ENCODE measurements at places on chromosomes 5 and 9.

GRCh38 chr5:181223058-181223728 is at the start of gene TRIM41:
TSS of gene TRIM41 (plus strand) at chr5:181223281. CDS start at chr5:181224000, 719 bp downstream.
- peak; percentile 99 for DNase-seq

DNA sequence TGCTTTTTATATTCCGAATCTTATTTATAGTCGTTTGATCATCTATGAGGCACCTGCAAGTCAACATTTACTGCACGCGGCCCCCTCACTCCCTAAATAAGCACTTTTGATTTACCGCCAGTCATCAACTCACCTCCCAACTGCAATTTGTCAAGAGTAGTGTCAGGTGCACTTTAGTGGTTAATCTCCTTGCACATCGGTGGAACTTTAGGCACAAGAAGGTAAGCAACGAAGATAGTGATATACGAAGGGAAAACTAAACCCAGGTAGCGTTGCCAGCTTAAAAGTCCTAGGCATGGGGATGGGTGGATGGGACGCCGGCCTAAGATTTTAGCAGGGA is 513 bp upstream of the RNF180 start:
- no peak for DNase-seq

- no peak for DNase-seq
These were observed 7.4 kb downstream of the CTNNA1 start for GRCh38 chr5:138760448-138761110.

DNA sequence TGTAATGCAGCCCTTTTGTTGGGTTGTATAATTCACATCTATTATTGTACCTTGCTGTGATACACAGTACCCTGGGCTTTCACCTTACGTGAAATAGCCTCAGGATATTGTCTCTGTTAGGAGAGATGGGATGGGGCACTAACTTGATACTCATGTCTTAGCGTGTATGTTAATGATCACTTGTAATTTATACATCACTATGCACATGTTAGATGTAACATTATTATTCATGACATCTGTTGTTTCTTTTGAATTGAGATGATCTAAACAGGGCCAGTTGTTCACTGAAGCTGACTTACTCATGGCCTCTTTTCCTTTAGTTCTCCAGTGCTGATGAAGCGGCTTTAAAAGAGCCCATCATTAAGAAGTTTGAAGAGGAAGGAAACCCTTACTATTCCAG is 65.2 kb downstream of the MCCC2 start:
- DNase-seq = no peak

- no peak for DNase-seq
These were observed 5.7 kb downstream of the PDE6A start for GRCh38 chr5:149938791-149939358.

DNA sequence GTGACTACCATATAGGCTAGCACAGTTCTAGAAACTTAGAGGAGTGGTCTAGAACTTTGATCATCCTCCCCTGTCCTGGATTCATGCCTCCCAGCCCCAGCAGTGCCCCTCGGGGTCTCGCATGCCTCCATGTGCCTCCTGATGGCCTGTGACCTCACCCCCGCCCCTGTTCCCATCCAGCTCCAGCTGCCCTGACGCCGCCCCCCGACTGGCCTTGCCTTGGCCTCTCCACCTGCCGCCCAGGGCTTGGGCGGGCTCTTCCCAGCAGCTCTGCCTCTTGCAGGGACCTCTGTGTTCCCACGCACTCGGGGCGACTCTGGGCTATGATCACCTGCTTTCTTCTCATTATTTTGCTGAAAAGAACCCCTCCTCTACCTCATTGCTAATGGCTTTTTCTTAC is 115.4 kb upstream of the PHYKPL start:
- no peak for DNase-seq

- DNase-seq = no peak
These were observed 304.7 kb downstream of the GABRG2 start for GRCh38 chr5:162372256-162372655.

GRCh38 chr9:89362647-89363310 is 44.5 kb downstream of the SECISBP2 start:
- no peak for DNase-seq

- no peak for DNase-seq
These were observed 48.9 kb downstream of the BOD1 start for GRCh38 chr5:173567548-173567947.

DNA sequence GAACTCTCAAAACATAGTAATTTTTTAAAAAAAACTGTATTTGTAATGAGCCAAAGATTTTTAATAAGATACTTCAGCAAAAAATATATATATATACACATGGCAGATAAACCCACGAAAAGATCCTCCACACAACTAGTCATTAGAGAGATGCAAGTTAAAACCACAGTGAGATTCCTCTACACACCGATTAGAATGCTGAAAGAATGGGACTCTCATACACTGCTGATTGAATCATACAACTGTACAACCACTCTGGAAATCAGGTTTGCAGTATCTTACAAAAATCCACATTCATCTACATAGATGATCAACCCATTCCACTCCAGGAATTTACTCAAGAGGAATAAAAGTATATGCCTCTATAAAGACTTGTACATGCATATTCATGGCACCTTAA is 43.7 kb downstream of the RASEF start:
- no peak for DNase-seq

DNA sequence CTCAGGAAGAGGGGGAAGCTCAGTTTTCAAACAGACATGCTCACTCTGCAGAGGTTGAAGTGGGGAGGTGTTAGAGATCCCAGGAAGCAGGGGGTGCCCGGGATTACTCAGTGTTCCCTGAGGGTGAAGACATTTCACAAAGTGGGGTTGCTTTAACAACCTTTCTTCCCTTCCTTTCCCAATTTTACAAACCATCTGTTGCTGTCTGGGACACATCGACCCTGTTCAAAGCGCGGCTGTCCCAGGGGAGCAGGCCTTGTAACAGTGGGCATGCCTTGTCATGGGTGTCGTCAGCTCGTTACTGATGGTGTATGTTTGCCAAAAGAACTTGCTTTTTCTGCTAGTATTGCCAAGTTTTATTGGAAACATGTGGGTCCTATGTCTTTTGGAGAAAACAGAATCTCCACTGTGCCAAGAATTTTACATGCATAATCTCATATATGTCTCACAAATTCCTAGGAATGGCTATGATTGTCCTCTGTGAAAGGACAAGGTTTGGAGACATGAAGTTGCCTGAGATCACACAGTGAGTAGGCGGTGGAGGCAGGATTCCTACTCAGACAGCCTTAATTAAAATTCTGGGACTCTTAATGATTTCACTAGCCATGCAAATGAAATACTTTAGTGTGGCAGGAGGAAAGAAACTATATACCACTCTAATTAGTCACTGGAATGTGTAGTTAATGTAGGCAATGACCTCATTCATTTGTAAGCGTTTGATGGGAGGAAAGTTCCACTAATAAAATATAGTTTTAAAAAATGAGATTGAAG is 198.9 kb downstream of the NXNL2 start:
- DNase-seq = no peak

DNA sequence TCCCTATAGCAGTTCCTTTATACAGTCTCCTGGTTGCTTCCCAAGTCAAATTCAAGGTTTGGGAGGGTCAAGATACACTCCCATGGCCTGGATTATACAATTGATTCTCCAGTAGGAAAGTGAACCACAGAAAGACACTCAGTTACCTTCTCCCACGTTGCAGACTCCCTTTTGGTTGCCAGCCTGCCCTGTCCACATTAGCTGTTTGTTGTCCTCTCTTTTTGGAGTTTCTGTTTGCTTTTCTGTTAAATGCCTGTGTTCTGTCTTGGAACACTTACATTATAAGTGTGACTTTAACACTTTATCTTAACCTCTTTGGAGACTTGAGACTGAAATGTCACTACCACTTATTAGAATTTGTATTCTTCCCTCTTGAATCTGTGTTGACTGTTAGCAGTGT is 30.3 kb downstream of the COMMD10 start:
- no peak for DNase-seq

- DNase-seq = no peak
These were observed 7.2 kb upstream of the ZNF131 start for GRCh38 chr5:43113546-43113945.

DNA sequence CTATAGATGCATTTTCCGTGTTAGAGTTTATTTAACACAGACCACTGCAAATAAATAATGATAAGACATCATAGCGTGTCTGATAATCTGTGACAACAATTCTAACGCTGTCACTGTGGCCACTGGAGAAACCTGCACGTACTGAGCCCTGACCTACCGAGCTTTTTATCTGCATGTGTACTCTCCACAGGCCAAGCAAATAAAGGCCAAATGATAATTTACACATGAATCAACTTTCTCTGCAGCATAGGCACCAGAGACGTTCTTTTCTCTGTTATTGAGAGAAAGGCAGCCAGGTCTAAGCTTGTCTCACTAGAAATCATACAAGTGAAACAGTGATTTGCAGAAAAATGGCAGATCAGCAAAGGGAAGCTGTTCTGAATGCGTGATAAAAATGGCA is 75.8 kb downstream of the POU5F2 start:
- no peak for DNase-seq

GRCh38 chr5:103060424-103060954 is 59.4 kb downstream of the GIN1 start:
- no peak for DNase-seq

- DNase-seq = no peak
These were observed 497.5 kb upstream of the RGMB start for GRCh38 chr5:98275980-98276379.

DNA sequence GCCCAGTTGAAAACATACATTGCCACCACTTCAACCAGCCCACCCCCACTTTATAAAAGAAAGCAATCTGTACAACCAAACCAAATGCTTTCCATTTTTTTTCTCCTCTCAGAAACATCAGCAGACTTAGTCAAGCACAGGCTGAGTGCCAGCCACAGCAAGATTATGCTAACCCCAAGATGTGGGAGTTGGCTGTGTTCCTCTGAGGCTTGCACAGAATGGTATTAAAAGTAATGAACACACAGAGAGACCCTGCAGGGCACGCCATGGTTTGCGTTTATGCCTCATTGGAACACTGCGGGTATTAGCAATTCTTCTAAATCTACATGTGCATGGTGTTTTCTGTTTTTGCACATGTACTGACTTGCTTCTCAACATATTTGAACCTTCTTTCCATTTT is 419.9 kb upstream of the GRAMD2B start:
- no peak for DNase-seq

DNA sequence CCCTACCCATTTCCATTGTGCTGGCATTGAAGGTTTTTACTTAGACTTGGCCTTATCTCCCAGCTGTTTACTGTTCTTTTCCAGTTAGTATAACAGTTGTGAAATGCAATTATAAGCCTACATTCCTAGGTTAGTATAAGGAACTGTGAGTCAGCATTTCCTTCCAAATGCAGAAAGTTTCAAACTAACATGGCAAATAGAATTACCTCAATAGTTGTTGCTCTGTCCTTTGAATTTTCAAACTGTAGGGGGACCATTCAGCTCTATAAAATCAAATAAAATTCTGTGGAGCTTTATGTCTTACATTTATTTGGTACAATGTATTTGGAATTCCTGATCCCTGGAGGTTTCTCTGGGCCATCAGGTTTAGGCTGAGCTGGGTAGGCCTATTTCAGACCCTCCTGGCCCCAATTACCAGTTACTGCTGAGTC is 47.2 kb downstream of the ARHGEF28 start:
- no peak for DNase-seq

- DNase-seq = no peak
These were observed 27.6 kb downstream of the FAM174A start for GRCh38 chr5:100562821-100563220.

DNA sequence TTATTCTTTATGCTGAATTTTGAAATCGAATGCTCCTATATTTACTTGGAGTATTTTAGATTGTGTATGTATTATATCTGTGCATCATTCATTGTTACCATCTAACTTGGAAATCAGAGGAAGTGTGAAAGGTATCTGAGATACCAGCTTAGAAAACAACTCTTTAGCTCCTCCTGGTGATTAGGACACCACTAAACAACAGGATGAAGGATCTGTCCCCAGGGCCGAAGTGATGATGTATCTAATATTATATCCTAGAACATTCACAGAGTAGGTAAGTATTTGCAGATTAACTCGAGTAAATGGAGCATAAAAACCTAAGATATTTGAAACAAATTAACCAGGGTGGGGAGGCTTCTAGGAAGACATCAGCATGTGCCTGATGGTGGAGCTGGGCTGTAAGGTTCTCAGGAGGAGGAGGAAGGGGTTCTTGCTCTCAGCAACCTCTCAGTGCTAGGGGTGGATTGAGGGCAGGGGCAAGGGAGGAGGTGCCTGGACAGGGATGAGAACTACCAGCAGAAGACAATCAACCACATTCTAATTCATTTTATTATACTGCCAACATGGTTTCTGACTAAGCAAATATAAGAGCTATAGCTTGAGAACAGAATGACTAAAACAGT is 2.6 kb upstream of the NFIL3 start:
- DNase-seq = no peak

DNA sequence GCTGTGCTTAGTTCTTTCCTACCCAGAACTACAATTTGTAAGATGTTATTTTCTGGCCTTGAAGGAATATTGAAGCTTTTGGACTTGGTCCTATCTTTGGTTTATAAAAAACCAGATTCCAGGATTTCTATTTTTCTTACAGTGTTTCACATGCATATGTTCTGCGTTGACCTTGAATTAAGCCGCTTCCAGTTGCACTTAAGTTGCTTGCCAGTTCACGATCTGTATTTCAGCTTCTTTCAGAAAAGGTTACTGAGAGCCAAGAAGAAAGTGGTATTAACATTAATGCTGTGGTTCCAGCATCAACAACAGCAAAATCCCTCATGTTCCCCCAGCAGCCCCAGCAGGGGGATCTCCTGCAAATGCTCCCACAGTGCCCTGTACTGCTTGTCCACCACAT is 156.4 kb upstream of the ADAMTS16 start:
- no peak for DNase-seq

GRCh38 chr9:131500939-131501541 is 1.7 kb upstream of the POMT1 start:
- peak; percentile 67 for DNase-seq

GRCh38 chr5:74685979-74686631 is 1.1 kb downstream of the HEXB start:
- peak; percentile 13 for DNase-seq

GRCh38 chr5:124665625-124666024 is 80.8 kb downstream of the ZNF608 start:
- DNase-seq = no peak

GRCh38 chr9:73093740-73094379 is 57.8 kb upstream of the ANXA1 start:
- DNase-seq = no peak

DNA sequence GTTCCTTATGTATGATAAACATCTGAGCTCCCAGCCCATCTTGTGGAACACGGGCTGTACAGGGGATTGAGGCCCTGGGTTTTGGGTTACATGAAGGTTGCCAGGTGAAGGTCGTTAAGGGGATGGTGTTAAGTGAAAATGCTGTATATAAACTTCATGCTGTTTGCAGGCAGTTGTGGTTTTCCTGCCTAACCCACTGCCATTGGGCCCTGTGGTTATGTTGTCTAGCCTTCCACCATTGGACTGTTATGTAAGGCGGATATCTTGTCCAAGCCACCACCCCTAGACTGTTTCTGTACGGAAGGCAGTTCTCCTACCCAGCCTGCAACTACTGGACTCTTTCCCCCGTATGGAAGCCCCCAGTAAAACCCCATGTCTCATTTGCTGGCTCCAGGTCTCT is 246.1 kb downstream of the KIF4B start:
- no peak for DNase-seq

GRCh38 chr9:20505574-20505973 is 116.7 kb downstream of the MLLT3 start:
- DNase-seq = no peak
